Caco-2 (cell line): ENCODE measurements at places on chromosomes 16 and 17. TPM values are rescaled to one million over a fixed set of nuclear protein-coding genes. Genes with fewer than 3 reads are reported as not detected.
A peak's percentile ranks its signal among the peaks of the same experiment; 100 is the strongest.

- H3K27ac ChIP-seq: no peak overlapping the region
- no peaks in the 10 kb centered on the region for H3K27me3 ChIP-seq
- DNase-seq: no peak
- H3K4me1 ChIP-seq: no peaks in the 10 kb centered on the region
- H3K36me3 ChIP-seq: no peaks in the 10 kb centered on the region
Observed at GRCh38 chr17:4635823-4636375, 5.6 kb downstream of the ALOX15 start.

DNA sequence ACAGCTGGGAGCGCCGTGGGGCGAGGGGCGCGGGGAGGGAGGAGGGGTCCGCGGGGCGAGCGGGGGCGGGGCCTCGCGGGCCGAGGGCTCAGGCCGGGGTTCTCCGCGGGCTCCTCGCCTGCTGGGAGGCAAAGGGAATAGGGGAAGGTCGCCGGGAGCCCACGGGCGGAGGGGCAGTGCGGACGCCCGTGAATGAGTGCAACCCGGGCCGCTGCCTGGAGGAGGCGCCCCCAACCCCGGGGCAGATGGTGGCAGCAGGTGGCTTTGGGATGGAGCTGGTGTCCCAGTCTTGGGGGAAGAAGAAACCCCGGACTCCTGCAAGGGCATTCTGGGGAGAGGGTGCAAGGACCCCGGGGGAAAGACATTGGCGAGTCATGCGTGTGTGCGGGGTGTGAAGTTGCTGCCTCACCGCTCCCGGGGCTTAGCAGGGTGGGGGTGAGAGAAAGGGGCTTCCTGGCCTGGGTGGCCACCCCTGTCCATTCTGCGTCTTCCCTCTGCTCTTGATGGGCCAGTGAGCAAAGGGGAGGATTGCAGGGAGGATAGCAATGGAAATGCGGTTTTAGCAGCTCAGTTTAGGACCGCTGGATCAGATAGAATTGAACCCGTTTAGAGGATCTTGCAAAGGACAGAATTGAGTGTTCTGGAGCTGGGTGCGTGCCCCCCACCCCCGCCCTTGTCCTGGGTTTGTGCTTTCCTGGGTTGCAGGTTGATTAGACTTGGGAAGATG, 526 bp downstream of the KIAA0513 start:
- no peaks in the 10 kb centered on the region for H3K36me3 ChIP-seq
- H3K27ac ChIP-seq: no peak overlapping the region
- H3K4me3 ChIP-seq: peak overlapping the region; percentile 89
- H3K27me3 ChIP-seq: peaks cover 1% of the 10 kb centered on the region; the same call in 1 of the 2 replicates

- no peaks in the 10 kb centered on the region for H3K4me1 ChIP-seq
- no peaks in the 10 kb centered on the region for H3K27me3 ChIP-seq
- no peak overlapping the region for H3K4me3 ChIP-seq
- H3K36me3 ChIP-seq: no peaks in the 10 kb centered on the region; the same call in 1 of the 2 replicates
- no peak overlapping the region for H3K27ac ChIP-seq
- DNase-seq: peak; percentile 27
Observed at GRCh38 chr16:87707097-87707496, 58.7 kb downstream of the KLHDC4 start.

DNA sequence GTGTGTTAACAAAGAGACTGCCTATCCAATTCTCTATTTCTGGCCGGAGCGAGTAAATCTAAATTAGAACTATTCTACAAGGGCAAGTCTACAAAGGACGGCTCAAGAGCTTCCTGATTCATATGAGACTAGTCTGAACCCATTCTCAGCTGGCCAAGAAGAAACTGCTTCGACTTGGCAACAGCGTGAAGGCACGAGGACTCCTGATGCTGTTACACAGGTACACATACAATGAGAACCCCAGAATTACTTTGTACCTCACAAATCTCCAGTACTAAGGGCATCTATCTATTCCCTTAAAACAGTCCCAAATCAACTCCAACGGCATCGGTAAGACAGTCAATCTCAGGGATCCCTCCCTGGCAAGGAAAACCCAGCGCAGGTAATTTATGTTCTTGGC, 1.5 kb downstream of the CRK start:
- H3K4me3 ChIP-seq: peak overlapping the region; percentile 99
- peak overlapping the region; percentile 58 for H3K27ac ChIP-seq
- peaks cover 14% of the 10 kb centered on the region for H3K4me1 ChIP-seq
- no peaks in the 10 kb centered on the region; the same call in 1 of the 2 replicates for H3K36me3 ChIP-seq
- H3K27me3 ChIP-seq: no peaks in the 10 kb centered on the region

The SLC13A2 gene
- total RNA-seq: 0.42 and 0.57 TPM in 2 replicates

- no peak overlapping the region for H3K4me3 ChIP-seq
- peaks cover 79% of the 10 kb centered on the region for H3K4me1 ChIP-seq
- H3K36me3 ChIP-seq: no peaks in the 10 kb centered on the region
- H3K27me3 ChIP-seq: no peaks in the 10 kb centered on the region
Observed at GRCh38 chr17:81333616-81334368, 38.7 kb upstream of the SLC38A10 start.

- no peak overlapping the region for H3K27ac ChIP-seq
- no peak overlapping the region for H3K4me3 ChIP-seq
- peaks cover 5% of the 10 kb centered on the region; the same call in 1 of the 2 replicates for H3K4me1 ChIP-seq
Observed at GRCh38 chr17:49549311-49549605, 26.4 kb upstream of the NXPH3 start.

- no peaks in the 10 kb centered on the region for H3K27me3 ChIP-seq
- DNase-seq: no peak
- no peak overlapping the region for H3K27ac ChIP-seq
- H3K36me3 ChIP-seq: no peaks in the 10 kb centered on the region
- no peaks in the 10 kb centered on the region for H3K4me1 ChIP-seq
- H3K4me3 ChIP-seq: no peak overlapping the region
Observed at GRCh38 chr17:58999500-58999899, 107.2 kb downstream of the TRIM37 start.

The SEPTIN12 gene
- not detected in 2 replicates for total RNA-seq

DNA sequence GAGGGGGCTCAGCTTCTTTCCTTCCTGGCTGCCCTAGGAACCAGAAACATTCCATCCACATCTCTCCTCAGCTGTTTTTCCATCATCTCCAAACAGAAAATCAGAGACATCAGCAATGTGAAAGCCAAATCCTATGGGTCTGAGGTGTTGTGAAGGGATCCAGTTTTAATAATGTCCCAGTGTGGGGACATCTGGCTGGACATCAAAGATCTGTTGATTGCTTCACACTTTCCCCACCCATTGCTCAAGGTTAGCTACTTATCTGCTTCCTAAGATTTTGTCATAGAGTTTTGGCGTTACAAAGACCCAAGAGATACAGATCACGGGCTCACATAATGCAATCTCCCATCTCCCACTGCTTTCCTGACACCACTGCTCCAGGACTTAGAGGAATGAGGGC, 47.8 kb upstream of the AXIN2 start:
- H3K36me3 ChIP-seq: no peaks in the 10 kb centered on the region
- DNase-seq: no peak
- H3K27ac ChIP-seq: no peak overlapping the region

DNA sequence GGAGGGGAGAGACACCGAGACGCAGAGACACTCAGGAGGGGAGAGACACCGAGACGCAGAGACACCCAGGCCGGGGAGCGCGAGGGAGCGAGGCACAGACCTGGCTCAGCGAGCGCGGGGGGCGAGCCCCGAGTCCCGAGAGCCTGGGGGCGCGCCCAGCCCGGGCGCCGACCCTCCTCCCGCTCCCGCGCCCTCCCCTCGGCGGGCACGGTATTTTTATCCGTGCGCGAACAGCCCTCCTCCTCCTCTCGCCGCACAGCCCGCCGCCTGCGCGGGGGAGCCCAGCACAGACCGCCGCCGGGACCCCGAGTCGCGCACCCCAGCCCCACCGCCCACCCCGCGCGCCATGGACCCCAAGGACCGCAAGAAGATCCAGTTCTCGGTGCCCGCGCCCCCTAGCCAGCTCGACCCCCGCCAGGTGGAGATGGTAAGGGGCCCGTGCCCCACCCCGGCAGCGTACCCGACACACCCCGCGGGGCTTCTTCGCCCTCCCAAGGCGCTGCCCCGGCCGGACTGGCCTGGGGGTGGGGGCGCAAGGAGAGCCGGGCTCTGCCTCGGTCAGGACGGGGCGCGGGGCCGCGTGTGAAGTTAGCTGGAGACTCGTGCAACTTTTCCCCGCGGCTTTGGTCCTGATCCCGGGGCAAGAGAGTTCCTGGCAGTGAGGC, 427 bp downstream of the PPP1R1B start:
- no peak overlapping the region for H3K27ac ChIP-seq
- no peak overlapping the region for H3K4me3 ChIP-seq
- no peak for DNase-seq
- H3K36me3 ChIP-seq: no peaks in the 10 kb centered on the region
- H3K4me1 ChIP-seq: peaks cover 9% of the 10 kb centered on the region; the same call in 1 of the 2 replicates
- no peaks in the 10 kb centered on the region for H3K27me3 ChIP-seq

GRCh38 chr17:78623541-78623940, 46.3 kb upstream of the DNAH17 start:
- no peaks in the 10 kb centered on the region for H3K36me3 ChIP-seq
- H3K4me1 ChIP-seq: no peaks in the 10 kb centered on the region
- no peak overlapping the region for H3K27ac ChIP-seq
- H3K27me3 ChIP-seq: no peaks in the 10 kb centered on the region
- H3K4me3 ChIP-seq: no peak overlapping the region
- DNase-seq: no peak

DNA sequence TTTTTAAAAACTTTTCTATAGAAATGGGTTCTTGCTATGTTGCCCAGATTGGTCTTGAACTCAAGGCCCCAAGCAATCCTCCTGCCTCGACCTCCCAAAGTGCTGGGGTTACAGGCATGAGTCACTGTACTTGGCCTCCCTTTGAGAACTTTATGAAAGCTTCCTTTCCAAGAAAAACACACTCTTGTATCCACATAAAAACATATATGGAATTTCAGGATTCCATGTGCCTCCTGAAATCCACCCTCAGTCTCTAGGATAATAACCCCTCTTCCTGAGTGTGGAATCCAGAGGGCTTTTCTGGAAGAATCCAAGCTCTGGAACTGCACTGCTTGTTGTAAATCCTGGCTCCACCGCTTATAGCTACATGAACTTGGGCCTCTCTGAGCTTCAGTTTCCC, 53.2 kb upstream of the MRTFB start:
- peaks cover 8% of the 10 kb centered on the region; the same call in 1 of the 2 replicates for H3K4me1 ChIP-seq
- no peak overlapping the region for H3K27ac ChIP-seq
- no peak for DNase-seq
- H3K36me3 ChIP-seq: no peaks in the 10 kb centered on the region

The TP53 gene
- total RNA-seq: 9.2 and 11.1 TPM in 2 replicates

GRCh38 chr17:50588391-50589049, 28.0 kb downstream of the CACNA1G start:
- no peak for DNase-seq
- no peaks in the 10 kb centered on the region for H3K27me3 ChIP-seq
- no peak overlapping the region for H3K27ac ChIP-seq
- H3K36me3 ChIP-seq: no peaks in the 10 kb centered on the region
- no peak overlapping the region for H3K4me3 ChIP-seq

The TNP2 gene
- not detected in 2 replicates for total RNA-seq

GRCh38 chr16:25988084-25988483, 296.3 kb downstream of the HS3ST4 start:
- H3K4me1 ChIP-seq: no peaks in the 10 kb centered on the region
- H3K27ac ChIP-seq: no peak overlapping the region
- no peaks in the 10 kb centered on the region for H3K36me3 ChIP-seq
- no peaks in the 10 kb centered on the region; the same call in 1 of the 2 replicates for H3K27me3 ChIP-seq

- peaks cover 5% of the 10 kb centered on the region; the same call in 1 of the 2 replicates for H3K4me1 ChIP-seq
- no peak overlapping the region for H3K4me3 ChIP-seq
- no peak for DNase-seq
- H3K27me3 ChIP-seq: no peaks in the 10 kb centered on the region
- H3K27ac ChIP-seq: no peak overlapping the region
Observed at GRCh38 chr16:85151079-85151602, 38.9 kb upstream of the CIBAR2 start.

The CCNF gene
- 48.7 and 52.4 TPM in 2 replicates for total RNA-seq

GRCh38 chr17:47877368-47878034, 18.5 kb upstream of the SP2 start:
- DNase-seq: no peak
- H3K4me3 ChIP-seq: no peak overlapping the region
- H3K27me3 ChIP-seq: no peaks in the 10 kb centered on the region
- H3K4me1 ChIP-seq: peaks cover 58% of the 10 kb centered on the region
- no peak overlapping the region for H3K27ac ChIP-seq
- H3K36me3 ChIP-seq: no peaks in the 10 kb centered on the region

DNA sequence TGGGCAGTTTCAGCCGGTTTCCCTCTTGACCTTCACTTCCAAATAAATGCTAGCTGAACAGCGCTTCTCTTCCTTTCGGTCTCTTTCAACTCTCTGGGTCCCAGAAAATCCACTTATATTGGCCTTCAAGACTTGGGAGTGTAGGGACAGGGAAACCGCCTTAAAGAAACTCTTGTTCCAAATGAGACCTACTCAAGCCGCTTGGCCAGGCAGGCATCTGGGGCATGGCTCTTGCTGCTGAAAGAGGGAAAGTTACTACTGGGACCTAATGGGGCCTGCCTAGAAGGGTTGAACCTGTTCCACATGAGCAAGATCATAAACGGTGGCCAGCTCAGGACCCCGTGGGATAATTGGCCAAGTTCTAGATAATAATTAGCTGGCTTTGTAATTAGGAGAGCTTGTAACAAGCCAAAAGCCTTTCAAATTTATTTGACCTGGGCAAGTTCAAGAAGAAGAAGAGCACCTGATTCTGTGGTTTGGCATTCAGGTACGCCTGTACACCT, 13.2 kb downstream of the CDH1 start:
- H3K36me3 ChIP-seq: peaks cover 5% of the 10 kb centered on the region
- H3K4me1 ChIP-seq: peaks cover 82% of the 10 kb centered on the region
- no peak for DNase-seq
- H3K27ac ChIP-seq: no peak overlapping the region
- no peak overlapping the region for H3K4me3 ChIP-seq
- no peaks in the 10 kb centered on the region for H3K27me3 ChIP-seq

The TRIM16 gene
- 12.4 and 16.2 TPM in 2 replicates for total RNA-seq

The SULT1A3 gene
- total RNA-seq: 8.3 and 9.1 TPM in 2 replicates

GRCh38 chr17:373613-374230, 21.1 kb upstream of the RPH3AL start:
- no peak for DNase-seq
- H3K27ac ChIP-seq: no peak overlapping the region
- H3K4me3 ChIP-seq: no peak overlapping the region
- no peaks in the 10 kb centered on the region for H3K36me3 ChIP-seq
- H3K4me1 ChIP-seq: peaks cover 4% of the 10 kb centered on the region; the same call in 1 of the 2 replicates

DNA sequence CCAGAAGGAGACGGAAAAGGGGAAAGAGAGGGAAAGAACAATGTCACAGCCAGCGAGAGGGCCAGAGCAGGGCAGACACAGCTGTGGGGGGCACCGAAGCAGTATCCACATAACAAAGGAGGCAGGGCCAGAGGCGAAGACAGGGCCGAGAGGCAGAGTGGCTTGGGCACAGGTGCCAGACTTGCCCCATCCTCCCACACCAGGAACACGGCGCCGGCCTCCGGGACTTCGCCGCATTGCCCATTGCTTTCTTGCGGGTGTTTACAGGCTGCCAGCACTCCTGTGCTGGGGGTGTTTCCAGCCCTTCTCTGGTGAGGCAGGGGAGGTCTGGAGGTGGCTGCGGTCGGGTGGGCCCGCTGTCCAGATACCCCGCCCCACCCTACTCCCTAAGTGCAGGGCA, 78.0 kb downstream of the ENGASE start:
- H3K27ac ChIP-seq: no peak overlapping the region
- no peak for DNase-seq
- H3K36me3 ChIP-seq: no peaks in the 10 kb centered on the region
- no peaks in the 10 kb centered on the region for H3K4me1 ChIP-seq
- peaks cover 3% of the 10 kb centered on the region for H3K27me3 ChIP-seq
